ENCODE measurements at places on chromosomes 4 and X. TPM values are rescaled to one million over a fixed set of nuclear protein-coding genes. Genes with fewer than 3 reads are reported as not detected.

The FREM3 gene
- polyA plus RNA-seq: not detected

The TCEAL5 gene
- 0.17 TPM for polyA plus RNA-seq

The TRIM61 gene
- 0.16 TPM for polyA plus RNA-seq

The TMEM271 gene
- polyA plus RNA-seq: not detected

The PHOX2B gene
- not detected for polyA plus RNA-seq

The PAGE3 gene
- polyA plus RNA-seq: not detected

The CXorf49 gene
- 10.1 TPM for polyA plus RNA-seq

The NWD2 gene
- not detected for polyA plus RNA-seq

All from hepatocyte (in vitro differentiated cells).